ENCODE measurements at places on chromosomes 7 and 10. TPM values are rescaled to one million over a fixed set of nuclear protein-coding genes. Genes with fewer than 3 reads are reported as not detected.

FASTK gene
- total RNA-seq = 59.1 TPM

HTRA1 gene
- 78.0 TPM for total RNA-seq

NYAP1 gene
- total RNA-seq = 0.65 TPM

AZGP1 gene
- total RNA-seq = 0.21 TPM

SGCE gene
- total RNA-seq = 21.7 TPM

TMEM213 gene
- total RNA-seq = not detected

MCM10 gene
- total RNA-seq = 12.6 TPM

TLL2 gene
- 0.09 TPM for total RNA-seq
